ENCODE measurements at places on chromosomes 5 and 9. TPM values are rescaled to one million over a fixed set of nuclear protein-coding genes. Genes with fewer than 3 reads are reported as not detected.

DNA sequence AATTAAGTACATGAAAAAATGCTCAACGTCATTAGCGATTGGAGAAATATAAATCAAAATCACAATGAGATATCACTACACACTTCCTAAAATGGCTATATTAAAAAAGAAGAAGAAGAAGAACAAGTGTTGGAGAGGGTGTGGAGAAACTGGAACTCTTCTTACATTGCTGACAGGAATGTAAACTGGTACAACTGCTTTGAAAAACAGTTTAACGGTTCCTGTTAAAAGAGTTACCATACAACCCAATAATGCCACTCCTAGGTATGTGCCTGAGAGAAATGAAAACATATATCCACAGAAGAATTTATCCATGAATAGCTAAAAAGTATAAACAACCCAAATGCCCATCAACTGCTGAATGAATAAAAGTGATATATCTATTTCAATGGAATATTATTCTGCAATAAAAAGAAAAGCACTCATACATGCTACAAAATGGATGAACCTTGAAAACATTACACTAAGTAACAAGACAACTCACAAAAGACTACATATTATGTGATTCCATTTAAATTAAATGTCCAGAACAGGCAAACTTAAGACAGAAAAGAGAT is 9.0 kb downstream of the FEM1C start:
- no peak for DNase-seq

DNA sequence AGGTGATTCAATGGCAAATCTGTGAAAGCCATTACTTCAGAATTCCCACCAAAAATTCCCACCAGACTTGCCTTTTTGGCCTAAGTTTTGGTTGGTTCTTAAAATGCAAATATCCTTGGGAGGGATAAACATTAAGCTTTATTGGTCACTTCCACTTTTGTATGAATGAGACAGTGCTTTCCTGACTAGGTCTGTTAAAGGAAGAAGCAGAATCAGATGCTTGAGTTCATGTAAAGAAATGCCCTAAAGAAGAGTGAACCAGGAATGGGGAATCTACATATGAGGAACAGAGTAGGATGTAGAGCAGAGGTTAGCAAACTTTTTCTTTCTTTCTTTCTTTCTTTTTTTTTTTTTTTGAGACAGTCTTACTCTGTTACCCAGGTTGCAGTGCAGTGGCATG is 129.3 kb downstream of the GCNT1 start:
- DNase-seq = no peak

- no peak for DNase-seq
Measured at GRCh38 chr9:128114326-128115186, 13.0 kb downstream of the PTGES2 start.

DCAF10 gene
- 5.7 TPM for total RNA-seq

BAG1 gene
- 46.2 TPM for total RNA-seq

Data from Calu3 (cell line).